Cardiac muscle cell (in vitro differentiated cells and primary cell): ENCODE measurements at places on chromosomes 4 and X.

- peak; percentile 35 for DNase-seq
These were observed 191.2 kb downstream of the RRAGB start for GRCh38 chrX:55908661-55909212.

DNA sequence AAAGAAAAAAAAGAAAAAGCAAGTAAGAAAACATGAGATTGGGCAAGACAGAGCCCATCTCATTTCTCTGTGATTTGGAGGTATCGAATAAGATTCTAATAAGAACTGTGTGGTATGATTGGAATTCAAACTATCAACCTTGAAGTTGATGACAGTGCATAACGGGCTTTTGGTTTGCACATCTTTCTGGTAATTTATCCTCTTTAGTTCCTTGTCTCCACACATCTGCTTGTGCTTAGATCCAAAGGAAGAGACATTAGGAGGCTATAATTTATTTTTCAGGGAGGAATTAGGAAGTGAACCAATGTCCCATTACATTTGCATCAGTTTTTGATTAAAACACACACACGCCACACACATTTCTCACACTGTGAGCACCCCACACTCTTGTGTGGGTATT, 149.9 kb downstream of the ARSF start:
- DNase-seq, result no peak

GRCh38 chr4:31548021-31548420, 827.9 kb downstream of the PCDH7 start:
- DNase-seq, result no peak

GRCh38 chrX:130060122-130061069, 49.9 kb downstream of the ELF4 start:
- DNase-seq, result peak; percentile 67

DNA sequence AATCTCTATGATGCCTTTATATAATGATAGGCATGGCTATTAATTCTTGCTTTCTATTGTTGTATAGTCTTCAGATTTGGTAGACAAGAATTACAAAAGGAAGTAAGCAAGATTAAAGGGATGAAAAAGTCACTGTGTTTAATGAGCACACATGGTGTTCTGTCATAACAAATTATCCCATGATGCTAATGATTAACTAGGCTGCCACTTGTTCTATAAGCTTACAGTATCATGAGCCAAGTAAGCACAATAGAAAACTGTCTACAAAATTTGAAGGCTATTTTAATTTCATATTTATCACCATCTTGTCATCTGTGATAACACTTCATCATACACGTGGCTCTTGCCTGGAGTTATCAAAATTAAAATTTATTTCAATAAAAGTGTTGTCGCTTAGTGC, 466.7 kb downstream of the GASK1B start:
- DNase-seq, result no peak

DNA sequence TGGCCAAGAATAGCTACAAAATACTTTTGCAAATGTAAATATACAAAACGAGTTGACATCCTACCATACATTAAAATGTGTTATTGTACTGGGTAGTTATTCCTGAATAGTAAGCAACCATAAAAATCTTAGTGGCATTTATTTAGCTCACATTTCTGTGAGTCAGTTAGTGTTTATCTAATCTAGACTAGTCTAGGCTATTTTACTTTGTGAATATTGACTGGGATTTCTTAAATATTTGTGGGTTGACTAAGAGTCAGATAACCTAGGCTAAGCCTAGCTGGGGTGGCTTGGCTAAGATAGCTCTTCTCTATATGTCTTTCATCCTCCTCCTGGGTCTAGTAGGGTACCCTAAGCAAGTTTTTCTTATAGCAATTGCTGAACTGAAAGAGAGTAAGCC, 543.8 kb upstream of the DIAPH2 start:
- DNase-seq, result peak; percentile 6

- DNase-seq, result no peak
These were observed 20.5 kb downstream of the DDIT4L start for GRCh38 chr4:100169491-100170485.

GRCh38 chr4:173091362-173091761, 77.2 kb upstream of the GALNT7 start:
- DNase-seq, result no peak

- no peak for DNase-seq
These were observed 134.9 kb upstream of the LEF1 start for GRCh38 chr4:108303488-108304177.

GRCh38 chrX:49919617-49920016, 2.8 kb upstream of the CLCN5 start:
- peak; percentile 89 for DNase-seq

DNA sequence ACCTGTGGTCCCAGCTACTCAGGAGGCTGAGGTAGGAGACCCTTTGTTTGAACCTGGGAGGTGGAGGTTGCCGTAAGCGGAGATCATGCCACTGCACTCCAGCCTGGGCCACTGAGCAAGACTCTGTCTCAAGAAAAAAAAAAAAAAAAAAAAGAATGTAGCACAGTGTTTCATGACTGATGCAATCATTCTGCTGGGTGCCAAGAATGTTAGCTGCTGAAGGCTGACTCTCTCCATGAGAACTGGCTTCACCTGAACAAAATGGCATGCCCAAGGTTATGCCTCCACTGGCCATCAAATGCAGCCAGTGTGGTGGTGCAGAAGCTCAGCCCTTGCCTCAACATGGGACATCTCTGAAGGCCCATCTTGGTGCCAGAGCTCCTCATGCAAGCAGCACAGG, 412.1 kb downstream of the ADAM29 start:
- DNase-seq, result no peak

- no peak for DNase-seq
These were observed 241.4 kb upstream of the EPHA5 start for GRCh38 chr4:65911720-65912119.

GRCh38 chrX:8404926-8405325, 59.7 kb upstream of the VCX3B start:
- no peak for DNase-seq

- peak; percentile 48 for DNase-seq
These were observed 10.2 kb downstream of the HNRNPH2 start for GRCh38 chrX:101417981-101418841.

- DNase-seq, result no peak
These were observed 19.8 kb upstream of the SHISA3 start for GRCh38 chr4:42377497-42377896.

GRCh38 chr4:181608181-181608580, 635.0 kb upstream of the TENM3 start:
- no peak for DNase-seq

- DNase-seq, result no peak
These were observed 1.4 kb downstream of the SEPSECS start for GRCh38 chr4:25158817-25159216.

GRCh38 chrX:46645614-46646013, 72.0 kb downstream of the CHST7 start:
- no peak for DNase-seq

DNA sequence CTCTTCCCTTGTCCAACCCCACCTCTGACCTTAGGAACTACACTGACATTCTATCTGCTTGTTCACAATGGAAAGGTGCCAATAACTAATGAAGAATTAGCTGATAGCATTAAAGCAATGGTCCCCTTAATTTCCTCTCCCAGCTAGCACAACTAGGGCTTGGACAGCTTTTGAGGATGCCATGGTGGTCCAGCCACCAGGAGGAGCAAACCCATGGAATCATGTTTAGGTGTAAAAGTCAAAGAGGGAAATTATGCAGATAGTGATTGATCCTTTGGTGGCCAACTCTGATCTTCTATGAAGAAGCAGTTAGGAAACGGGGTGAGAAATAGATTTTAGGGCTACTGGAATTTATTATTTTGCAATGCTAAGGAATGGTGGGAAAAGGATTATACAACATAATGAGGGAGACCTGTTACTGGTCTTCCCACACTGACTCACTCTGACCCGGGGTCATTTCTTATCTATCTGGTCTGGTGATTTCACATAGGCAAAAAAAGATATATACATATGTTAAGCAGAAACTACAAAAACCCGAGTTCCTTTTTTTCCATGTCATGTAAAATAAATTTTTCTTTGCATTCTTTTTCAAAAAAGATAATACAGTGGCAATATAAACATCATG, 45.8 kb upstream of the FBXW7 start:
- peak; percentile 41 for DNase-seq
